ENCODE measurements at places on chromosomes 3 and 15.

DNA sequence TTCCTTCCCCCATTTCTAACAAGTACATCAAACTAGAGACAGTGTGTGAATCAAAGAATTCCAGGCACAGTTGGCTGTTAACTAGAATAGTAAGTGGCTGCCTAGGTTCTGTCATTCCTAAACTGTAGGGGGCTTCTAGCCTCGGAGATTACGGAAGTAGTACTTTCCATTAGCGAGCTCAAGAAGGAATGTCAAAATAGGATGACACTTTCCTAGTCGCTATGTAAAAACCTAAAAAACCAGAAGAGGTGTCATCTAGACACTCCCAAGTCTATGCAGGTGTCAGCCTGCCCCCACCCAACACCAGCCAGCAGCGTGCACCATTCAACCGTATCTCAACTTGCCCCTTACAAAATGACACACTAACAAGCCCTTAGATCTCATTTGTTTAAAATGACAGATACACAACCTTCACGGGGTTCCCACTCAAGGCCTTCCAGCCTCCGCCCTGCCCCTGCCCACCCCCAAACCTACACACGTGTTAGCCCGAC, 874 bp downstream of the INO80 start:
- no peak for DNase-seq

DNA sequence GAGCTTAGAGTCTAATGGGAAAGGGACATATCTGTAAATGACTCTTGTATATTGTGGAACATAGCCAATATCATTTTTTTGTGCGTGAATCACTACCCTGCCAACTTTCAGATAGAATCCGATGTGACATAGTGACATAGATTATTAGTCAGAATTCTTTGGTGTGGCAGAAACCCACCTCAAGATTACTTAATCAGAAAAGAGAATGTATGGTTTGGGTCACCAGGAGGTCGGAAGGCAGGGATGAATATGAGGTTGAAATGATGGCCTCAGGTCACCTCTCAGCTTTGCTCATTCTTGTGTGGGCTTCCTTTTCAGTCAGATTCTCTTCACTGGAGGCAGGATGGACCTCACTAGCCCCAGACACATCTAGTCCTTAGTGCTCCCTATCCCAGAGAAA, 41.4 kb downstream of the SNAPC5 start:
- no peak for DNase-seq

DNA sequence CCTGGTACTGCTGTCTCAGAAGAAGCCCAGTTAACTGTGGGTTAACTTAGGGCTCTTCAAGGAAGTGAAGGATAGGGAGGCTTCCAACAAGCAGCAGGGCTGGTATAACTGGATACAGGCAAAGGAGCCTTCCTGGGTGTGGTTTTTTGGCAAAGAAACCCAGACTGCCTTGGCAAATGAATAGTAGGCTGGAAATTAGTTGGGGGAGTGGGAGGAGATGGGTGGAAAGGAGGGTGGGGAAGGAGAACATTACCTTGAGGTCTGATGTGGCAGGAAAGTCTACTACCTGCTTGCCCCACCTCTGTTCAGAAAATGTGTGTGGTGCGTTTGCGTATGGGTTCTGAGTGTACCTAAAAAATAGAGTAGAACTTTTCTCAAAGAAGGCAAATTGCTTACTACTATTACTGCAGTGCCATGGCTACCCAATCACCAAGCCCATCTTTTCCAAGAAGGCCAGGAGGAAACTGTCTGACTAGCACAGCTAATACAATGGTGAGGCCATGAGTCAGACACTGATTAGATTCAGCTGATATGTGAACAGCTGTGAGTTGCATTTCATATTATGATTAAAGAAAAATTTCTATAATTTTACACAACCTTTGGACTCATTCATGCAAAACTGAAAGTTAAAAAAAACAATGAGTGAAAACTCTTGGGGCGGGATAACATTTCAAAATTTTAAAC, 55.2 kb downstream of the SPTSSB start:
- DNase-seq, result no peak

GRCh38 chr3:186953011-186953487, 22.7 kb downstream of the ST6GAL1 start:
- no peak for DNase-seq

DNA sequence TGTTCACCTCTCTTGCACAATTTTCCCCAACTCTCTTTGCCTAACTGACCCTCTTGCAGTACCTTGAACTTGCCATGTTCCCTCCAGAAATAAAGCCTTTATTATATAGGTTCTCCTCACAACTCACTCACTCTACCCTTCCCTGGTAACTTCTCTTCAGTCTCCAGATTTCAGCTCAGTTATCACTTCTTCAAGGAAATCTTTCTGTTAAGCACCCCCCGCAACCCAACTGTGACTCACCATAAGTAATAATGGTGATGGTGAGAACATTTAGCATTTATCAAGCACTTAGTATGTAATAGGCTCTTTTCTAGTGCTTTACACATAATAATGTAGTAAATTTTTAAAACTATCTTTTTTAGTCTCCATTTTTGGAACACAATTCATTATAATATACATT, 8.1 kb upstream of the OR5K1 start:
- no peak for DNase-seq

DNA sequence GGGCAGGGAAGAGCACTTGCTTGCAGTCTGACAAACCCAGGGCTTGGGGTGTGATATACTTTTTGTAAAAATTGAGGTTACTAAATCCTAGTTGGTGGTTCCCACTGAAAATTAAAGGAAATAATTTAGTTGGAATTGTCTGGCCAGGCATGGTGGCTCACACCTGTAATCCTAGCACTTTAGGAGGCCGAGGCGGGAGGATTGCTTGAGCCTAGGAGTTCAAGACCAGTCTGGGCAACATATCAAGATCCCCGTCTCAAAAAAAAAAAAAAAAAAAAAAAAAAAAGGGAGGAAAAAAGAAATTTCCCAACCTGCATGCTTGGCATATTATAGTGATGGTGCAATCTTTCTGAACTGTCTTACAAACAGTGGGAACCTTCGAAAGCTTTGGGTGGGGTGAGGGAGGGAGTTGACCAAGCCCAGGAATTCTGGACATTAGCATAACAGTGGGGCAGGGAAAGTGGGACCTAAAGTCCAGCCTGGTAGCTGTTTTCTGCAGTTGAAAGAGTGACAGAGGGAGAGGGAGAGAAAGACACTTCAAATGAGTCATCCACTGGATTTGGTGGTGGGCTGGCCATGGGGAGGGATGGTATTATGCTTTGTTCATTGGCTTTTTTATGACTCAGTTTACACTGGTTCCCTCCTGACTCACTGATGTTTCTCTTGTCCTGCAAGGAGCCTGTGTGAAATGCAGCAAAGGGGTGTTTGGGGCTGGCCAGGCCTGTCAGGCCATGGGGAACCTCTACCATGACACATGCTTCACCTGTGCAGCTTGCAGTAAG, 41.1 kb downstream of the LIMD1 start:
- no peak for DNase-seq

DNA sequence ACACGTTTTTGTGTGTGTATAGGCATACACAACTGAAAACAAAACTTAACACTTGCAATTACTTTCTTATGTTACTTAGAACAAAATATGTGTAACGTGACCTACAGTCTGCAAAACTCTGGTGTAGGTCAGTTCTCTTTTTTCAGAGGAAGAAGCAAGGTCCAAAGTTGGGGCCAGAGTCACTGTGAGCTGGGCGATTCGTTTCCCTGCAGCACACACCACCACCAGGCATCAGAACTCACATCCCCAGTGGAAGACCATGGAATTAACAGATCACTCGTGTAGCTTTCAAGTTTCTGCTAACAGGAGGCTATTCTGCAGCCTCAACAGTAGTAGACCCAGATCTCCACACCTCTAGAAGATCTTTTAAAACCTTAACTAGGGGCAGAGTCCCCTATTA, 25.8 kb downstream of the ANP32A start:
- DNase-seq, result no peak

DNA sequence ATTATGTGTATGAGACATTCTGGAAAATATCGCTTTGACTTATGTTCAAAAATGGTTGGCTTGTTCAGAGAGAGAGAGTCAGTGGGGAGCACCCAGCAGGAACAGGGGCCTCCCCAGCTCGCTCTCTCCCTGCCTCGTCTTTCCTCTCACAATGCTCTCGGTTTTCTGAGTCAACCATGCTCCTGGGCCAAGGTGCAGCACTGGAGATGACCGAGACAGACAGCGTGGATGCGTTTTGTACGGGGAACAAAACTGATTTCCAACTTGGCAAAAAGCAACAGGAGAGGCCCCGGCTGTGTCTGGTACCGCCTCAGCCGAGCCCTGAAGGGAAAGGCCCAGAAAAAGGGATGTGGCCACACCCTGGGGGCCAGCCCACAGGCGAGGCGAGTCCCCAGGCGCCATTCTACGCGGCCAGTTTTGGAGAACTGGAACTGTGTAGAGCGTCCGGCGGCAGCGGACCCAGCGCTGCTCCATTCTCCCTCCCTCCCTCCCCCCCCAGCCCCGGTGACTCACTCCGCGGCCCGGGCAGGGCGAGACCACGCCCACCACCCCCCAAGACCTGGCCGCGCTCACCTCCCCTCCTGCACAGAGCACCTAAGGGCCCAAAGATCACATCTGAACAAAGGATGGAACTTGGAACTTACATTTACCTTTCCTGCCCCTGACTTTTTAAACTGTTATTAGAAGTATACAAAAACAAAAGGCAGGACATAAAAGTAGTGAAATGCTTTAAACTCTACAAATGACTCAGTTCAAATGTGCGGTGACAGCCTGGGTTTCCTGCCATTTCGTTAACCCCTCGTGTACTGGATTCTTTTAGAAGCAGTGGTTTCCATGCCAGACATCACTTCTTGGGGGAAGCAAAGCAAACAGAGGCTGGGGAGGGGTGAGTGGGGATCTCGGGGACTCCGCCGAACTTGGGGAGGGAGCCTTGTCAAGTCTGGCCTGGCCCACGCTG, 12.7 kb downstream of the ATP10A start:
- DNase-seq, result no peak

- DNase-seq, result no peak
Observed at GRCh38 chr15:70522323-70522966, 240.9 kb downstream of the UACA start.

DNA sequence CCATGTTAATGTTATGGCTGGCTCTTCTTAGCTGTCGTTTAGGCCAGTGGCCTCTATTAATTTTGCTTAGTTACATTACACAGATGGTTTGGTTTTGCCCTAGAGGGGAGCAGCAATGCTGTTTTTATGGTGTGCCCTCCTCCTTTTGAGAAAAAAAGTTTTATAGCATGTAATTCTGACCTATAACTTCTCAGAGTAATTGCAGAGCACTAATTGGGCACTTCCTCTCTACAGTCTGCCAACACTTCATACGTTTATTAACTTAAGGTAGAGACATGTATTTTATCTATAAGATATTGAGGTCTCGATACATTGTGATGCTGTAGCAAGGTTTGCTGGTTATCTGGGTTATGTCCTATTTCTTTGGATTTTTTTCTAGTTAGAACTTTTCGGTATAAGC, 12.2 kb downstream of the SLC25A26 start:
- no peak for DNase-seq

DNA sequence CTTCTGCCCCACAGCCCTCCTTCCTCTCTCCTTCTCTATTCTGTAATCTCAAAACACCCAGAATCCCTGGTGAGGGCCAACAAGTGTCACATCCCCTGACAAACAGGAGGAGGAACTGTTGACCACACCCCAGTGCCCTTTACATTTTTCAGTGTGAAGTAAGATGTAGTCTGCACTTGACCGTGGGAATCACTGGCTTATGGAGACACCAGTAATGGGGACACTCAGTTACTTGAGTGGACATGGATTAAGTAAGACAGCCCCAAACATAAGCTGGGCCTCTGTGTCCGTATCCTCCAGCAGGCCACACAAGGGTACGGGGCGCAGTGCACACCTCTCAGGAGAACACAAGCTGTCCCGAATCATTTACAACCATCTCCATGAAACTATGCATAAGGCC, 28.4 kb upstream of the LIMD1 start:
- no peak for DNase-seq

DNA sequence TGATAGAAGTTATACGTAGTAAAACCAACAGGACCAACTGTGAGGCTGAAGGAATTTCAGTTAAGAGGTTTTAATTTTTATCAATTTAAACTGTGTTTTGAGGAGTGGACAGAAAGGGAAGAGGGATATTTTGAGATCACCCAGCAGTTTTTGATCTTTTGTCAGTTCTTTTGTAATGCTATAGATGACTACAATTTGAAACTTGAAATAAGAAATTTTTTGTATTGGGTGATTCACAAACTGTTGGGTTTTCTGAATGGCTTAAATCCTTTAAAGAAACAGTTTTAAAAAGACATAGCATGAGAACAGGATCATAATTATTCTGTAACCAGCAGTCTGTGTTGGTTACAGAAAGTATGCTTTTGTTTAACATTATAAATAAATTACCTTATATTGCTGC, 67.4 kb downstream of the TCF12 start:
- no peak for DNase-seq

- DNase-seq, result no peak
Observed at GRCh38 chr3:13517253-13517977, 31.5 kb upstream of the FBLN2 start.

DNA sequence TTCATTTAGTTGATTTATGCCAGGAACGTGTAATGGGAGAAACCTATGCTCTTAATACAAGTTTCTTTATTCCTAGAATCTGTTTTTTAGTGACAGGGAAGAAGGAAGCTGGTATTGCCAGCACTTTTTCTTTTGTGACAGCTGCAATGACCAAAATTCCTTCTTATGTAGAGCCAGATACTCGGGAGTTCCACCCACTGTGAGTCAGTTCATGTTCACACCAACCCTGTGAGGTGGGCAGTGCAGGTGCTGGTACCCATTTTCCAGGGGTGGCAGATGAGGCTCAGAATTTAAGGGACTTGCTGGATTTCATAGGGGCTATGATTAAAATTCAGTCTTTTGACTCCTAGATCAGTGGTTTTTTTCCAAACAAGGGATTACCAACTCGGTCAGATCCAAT, 34.7 kb downstream of the OXNAD1 start:
- no peak for DNase-seq

GRCh38 chr3:53416530-53416929, 69.2 kb upstream of the DCP1A start:
- no peak for DNase-seq

DNA sequence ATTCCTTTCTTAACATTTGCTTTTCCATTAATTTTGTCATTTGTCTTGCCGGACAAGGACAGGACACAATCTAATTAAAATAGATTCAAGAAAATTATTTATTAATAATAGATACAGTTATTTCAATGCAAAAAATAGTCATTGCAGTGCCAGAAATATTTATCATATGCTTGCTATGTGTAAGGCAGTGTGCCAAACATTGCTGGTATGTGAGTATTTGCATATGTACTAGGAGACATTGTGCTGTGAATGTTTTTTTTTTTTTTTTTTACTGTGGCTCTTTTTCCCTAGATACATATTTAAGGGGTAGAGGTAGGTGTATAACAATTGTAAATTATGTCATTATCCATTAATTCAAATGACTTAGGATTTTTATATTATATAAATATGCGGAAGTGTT, 23.3 kb downstream of the SPRED1 start:
- DNase-seq, result no peak

DNA sequence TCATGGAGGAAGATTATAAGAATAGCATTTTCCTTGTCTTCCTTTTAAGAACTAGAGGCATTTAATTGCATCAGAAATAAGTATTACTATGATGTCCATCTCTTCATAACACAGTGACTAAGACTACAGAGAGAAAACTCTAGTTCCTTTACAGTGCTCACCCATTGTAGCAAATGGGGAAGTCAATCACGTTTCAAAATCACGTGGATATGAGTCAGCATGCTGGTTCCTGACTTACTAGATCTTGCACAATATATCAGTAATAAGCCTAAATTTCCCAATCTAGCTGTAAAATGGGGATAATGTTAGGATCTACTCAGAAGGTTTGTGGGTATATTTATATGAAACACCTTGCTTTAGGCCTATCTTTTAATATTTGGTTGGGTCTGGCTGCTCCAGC, 254.8 kb upstream of the EOMES start:
- DNase-seq, result no peak

- no peak for DNase-seq
Observed at GRCh38 chr3:71168121-71168721, 415.3 kb downstream of the FOXP1 start.
